ENCODE measurements at places on chromosomes 16 and 17. TPM values are rescaled to one million over a fixed set of nuclear protein-coding genes. Genes with fewer than 3 reads are reported as not detected.
A peak's percentile ranks its signal among the peaks of the same experiment; 100 is the strongest.

DNA sequence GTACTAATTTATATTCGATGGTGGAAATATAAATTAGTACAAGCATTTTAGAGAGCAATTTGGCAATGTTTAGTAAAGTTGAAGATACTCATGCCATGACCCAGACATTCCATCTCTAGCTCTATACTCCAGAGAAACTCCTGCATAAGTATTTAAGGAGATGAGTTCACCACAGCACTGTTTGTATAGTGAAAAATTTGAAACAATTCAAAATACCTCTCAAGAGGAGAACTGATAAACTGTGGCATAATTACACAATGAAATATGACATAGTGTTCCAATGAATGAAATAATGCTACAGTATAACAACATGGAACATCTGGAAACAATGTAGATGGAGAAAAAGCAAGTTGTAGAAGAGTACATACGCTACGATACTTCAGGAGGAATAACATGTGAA is 48.6 kb upstream of the IRX3 start:
- no peak overlapping the region for H3K4me3 ChIP-seq
- no peaks in the 10 kb centered on the region for H3K36me3 ChIP-seq
- H3K27ac ChIP-seq, result no peak overlapping the region
- H3K4me1 ChIP-seq, result no peaks in the 10 kb centered on the region
- peaks cover 4% of the 10 kb centered on the region for H3K27me3 ChIP-seq

Gene FOXL1
- total RNA-seq, result not detected

Gene SSTR5
- not detected for total RNA-seq

Gene PERCC1
- not detected for total RNA-seq

DNA sequence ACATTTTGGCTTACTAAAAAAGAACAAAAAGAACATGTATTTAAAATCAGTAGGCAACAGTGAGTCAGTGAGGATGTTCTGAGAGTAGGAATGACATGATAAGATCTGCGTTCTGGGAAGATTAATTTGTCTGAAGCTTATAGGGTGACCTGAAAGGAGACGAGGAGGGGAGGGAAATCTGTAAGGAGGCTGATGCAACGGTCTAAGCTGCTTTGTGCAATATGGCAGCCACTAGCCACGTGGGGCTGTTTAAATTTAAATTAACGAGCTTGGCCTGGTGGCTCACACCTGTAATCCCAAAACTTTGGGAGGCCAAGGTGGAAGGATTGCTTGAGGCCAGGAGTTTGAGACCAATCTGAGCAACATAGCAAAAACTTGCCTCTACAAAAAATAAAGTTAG is 181.6 kb upstream of the CACNG3 start:
- no peak overlapping the region for H3K4me3 ChIP-seq
- no peak for DNase-seq
- H3K27me3 ChIP-seq, result no peaks in the 10 kb centered on the region
- no peak overlapping the region for H3K27ac ChIP-seq
- peaks cover 7% of the 10 kb centered on the region for H3K36me3 ChIP-seq

DNA sequence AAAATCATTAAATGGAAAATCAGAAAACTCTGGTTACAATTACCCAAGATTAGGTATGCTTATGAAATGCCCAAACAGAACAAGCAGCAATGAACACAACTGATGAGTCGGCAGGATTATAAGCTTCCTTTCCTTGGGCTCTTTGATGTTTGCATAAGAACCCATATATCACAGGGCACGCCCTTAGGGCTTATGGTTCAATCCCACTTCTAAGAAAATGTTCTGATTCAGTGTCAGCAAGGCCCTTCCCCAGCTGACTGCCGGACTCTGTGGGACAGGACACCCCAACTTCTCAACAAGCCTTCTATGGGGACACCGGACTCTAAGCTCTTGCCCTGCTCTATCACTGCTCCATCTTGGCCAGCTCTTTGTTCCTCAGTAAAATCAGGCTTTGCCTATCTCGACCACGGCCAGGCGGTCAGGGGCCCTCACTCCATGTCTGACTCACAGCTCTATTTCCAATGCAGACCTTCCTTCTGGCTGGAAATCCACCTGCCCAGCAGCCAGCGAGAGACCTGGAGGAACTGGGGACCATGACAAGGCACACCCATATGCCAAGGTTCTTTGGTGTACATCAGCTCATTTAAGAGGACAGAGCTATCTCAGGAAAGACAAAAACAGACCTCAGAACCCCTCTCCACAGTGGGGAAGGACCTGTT is 26.8 kb downstream of the LITAFD start:
- no peak for DNase-seq
- no peaks in the 10 kb centered on the region for H3K27me3 ChIP-seq
- H3K4me3 ChIP-seq, result no peak overlapping the region
- peaks cover 62% of the 10 kb centered on the region for H3K36me3 ChIP-seq
- H3K27ac ChIP-seq, result peak overlapping the region; percentile 28

GRCh38 chr17:72643575-72644216 is 448.8 kb downstream of the SLC39A11 start:
- no peak overlapping the region for H3K4me3 ChIP-seq
- no peaks in the 10 kb centered on the region for H3K36me3 ChIP-seq
- H3K4me1 ChIP-seq, result no peaks in the 10 kb centered on the region
- H3K27ac ChIP-seq, result no peak overlapping the region

Gene FAM20A
- total RNA-seq, result not detected

GRCh38 chr17:45405250-45406086 is 27.2 kb downstream of the ARHGAP27 start:
- H3K27ac ChIP-seq, result no peak overlapping the region
- H3K27me3 ChIP-seq, result no peaks in the 10 kb centered on the region
- peaks cover 28% of the 10 kb centered on the region for H3K4me1 ChIP-seq
- H3K36me3 ChIP-seq, result peaks cover 32% of the 10 kb centered on the region

DNA sequence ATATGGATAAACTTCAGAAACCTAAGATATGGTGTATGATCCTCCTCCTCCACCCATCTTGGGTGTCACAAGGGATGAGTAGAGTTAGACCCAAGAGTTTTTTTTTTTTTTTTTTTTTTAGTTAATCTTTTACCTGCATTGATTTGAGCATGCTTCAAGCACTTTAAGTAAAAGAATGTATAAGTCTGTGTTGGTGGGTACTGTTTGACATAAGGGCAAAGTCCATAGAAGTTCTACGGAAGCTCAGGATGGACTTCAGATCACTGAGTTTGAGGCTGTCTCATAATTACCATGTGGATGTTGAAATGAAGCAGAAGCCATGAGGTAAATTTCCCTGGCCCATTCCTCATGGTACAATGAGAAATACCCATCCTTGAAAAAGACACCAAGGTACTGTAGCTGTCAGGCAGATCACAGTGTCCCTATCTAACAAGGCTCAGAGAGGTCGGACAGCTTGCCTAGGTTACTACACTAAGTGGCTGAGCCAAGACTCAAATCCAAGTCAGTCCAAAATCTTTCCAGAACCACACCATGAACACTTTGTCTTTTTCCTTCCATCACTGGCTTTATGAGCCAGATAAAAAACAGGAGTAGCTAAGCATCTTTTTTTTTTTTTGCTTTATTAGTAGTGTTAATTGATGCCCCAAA is 962.8 kb downstream of the CDH11 start:
- H3K36me3 ChIP-seq, result no peaks in the 10 kb centered on the region
- no peak overlapping the region for H3K27ac ChIP-seq
- H3K27me3 ChIP-seq, result no peaks in the 10 kb centered on the region
- no peak overlapping the region for H3K4me3 ChIP-seq
- H3K4me1 ChIP-seq, result no peaks in the 10 kb centered on the region

GRCh38 chr17:81901167-81902022 is 643 bp upstream of the NPB start:
- no peak for DNase-seq
- H3K4me1 ChIP-seq, result peaks cover 4% of the 10 kb centered on the region
- H3K4me3 ChIP-seq, result no peak overlapping the region
- H3K27ac ChIP-seq, result no peak overlapping the region

GRCh38 chr17:71184716-71185115 is 936.1 kb upstream of the SOX9 start:
- H3K4me1 ChIP-seq, result no peaks in the 10 kb centered on the region
- no peak overlapping the region for H3K4me3 ChIP-seq
- no peak overlapping the region for H3K27ac ChIP-seq
- DNase-seq, result no peak

- H3K36me3 ChIP-seq, result peaks cover 2% of the 10 kb centered on the region
- peak overlapping the region; percentile 87 for H3K27ac ChIP-seq
- H3K27me3 ChIP-seq, result no peaks in the 10 kb centered on the region
- H3K4me1 ChIP-seq, result peaks cover 24% of the 10 kb centered on the region
- DNase-seq, result no peak
Measured at GRCh38 chr17:18225642-18226283, 328 bp downstream of the LLGL1 start.

Gene NECAB2
- total RNA-seq, result not detected

DNA sequence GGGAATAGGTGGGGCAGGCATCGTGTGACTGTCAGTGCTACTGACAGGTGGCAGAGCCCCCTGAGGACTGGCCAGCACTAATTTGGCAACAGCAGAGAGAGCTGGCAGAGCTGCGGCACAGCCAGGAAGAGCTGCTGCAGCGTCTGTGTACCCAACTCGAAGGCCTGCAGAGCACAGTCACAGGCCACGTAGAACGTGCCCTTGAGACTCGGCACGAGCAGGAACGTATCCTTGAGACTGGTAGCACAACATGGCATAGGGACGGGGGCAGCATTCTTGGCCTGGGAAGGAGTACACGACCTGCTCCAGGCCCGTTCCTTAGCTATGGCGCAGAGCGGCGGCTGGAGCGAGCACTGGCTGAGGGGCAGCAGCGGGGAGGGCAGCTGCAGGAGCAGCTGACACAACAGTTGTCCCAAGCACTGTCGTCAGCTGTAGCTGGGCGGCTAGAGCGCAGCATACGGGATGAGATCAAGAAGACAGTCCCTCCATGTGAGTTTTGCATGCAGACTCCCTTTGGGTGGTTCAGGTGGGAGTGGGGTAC is 3.0 kb upstream of the NRN1L start:
- DNase-seq, result no peak
- no peak overlapping the region for H3K27ac ChIP-seq
- no peaks in the 10 kb centered on the region for H3K4me1 ChIP-seq
- H3K27me3 ChIP-seq, result no peaks in the 10 kb centered on the region
- H3K36me3 ChIP-seq, result peaks cover 40% of the 10 kb centered on the region

- H3K36me3 ChIP-seq, result no peaks in the 10 kb centered on the region
- H3K4me1 ChIP-seq, result peaks cover 2% of the 10 kb centered on the region
- no peak overlapping the region for H3K4me3 ChIP-seq
- H3K27me3 ChIP-seq, result no peaks in the 10 kb centered on the region
- H3K27ac ChIP-seq, result no peak overlapping the region
- DNase-seq, result no peak
Measured at GRCh38 chr16:53908731-53909130, 204.8 kb downstream of the FTO start.
